Muscle of back (tissue), 13 donors: ENCODE measurements at places on chromosomes 11 and 22. TPM values are rescaled to one million over a fixed set of nuclear protein-coding genes. Genes with fewer than 3 reads are reported as not detected.

DNA sequence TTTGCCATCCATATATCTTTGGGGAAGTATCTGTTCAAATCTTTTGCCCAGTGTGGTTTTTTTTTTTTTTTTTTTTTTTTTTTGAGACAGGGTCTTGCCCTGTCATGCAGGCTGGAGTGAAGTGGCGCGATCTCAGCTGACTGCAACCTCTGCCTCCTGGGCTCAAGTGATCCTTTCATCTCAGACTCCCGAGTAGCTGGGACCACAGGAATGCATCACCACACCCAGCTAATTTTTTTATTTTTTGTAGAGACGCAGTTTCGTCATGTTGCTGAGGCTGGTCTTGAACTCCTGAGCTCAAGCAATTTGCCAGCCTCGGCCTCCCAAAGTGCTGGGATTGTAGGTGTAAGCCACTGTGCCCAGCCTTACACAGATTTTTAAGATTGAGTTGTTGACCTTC, 4.8 kb upstream of the FAM118A start:
- DNase-seq: no peak

DNA sequence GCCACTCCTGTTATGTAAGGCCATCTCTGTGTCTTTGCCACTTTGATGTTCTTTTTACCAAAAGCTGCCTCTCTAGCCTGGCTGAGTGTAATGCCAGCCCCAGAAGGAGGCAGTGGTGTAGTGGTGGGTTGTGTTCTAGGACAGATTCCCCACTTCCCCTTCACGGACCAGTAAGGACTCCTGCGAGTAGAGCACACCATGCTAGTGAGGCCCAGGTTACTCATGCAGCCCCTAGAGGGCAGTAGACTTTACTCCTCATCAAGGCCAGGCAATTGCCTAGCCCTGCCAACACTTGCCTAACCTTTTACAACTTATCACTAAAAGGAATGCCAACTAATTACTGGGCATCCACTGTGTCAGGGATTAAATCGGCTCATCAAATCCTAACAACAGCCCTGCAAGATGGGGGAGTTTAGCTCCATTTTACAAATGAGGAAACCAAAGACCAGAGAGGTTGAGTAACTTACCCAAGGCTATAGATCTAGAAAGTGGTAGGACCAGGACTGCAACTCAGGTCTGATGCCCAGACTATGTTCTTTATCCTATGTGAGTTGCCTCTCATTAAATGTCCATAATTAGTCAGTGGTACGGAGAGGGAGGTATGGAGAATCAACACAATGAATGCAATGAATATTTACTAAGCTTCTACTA, 75.3 kb downstream of the APIP start:
- DNase-seq: no peak

DNA sequence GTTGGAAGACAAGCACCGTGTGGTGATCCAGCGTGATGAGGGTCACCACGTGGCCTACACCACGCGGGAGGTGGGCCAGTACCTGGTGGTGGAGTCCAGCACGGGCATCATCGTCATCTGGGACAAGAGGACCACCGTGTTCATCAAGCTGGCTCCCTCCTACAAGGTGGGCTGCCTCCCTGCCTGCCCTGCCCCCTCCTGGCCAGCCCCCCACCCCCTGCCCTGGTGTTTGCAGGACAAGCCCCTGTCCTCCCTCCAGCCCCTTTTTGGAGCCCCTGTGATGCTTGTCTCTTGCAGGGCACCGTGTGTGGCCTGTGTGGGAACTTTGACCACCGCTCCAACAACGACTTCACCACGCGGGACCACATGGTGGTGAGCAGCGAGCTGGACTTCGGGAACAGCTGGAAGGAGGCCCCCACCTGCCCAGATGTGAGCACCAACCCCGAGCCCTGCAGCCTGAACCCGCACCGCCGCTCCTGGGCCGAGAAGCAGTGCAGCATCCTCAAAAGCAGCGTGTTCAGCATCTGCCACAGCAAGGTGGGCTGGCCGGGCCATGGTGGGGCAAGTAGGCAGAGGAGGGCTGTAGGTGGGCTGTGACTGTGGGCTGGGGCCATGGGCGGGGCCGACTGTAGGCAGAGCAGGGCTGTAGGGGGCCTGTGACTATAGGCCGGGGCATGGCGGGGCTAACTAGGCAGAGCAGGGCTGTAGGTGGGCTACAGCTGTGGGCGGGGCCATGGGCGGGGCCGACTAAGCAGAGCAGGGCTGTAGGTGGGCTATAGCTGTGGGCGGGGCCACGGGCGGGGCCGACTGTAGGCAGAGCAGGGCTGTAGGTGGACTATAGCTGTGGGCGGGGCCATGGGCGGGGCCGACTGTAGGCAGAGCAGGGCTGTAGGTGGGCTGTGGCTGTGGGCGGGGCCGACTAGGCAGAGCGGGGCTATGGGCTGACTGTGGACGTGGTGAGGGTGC, 13.6 kb downstream of the MUC2 start:
- DNase-seq: no peak

DNA sequence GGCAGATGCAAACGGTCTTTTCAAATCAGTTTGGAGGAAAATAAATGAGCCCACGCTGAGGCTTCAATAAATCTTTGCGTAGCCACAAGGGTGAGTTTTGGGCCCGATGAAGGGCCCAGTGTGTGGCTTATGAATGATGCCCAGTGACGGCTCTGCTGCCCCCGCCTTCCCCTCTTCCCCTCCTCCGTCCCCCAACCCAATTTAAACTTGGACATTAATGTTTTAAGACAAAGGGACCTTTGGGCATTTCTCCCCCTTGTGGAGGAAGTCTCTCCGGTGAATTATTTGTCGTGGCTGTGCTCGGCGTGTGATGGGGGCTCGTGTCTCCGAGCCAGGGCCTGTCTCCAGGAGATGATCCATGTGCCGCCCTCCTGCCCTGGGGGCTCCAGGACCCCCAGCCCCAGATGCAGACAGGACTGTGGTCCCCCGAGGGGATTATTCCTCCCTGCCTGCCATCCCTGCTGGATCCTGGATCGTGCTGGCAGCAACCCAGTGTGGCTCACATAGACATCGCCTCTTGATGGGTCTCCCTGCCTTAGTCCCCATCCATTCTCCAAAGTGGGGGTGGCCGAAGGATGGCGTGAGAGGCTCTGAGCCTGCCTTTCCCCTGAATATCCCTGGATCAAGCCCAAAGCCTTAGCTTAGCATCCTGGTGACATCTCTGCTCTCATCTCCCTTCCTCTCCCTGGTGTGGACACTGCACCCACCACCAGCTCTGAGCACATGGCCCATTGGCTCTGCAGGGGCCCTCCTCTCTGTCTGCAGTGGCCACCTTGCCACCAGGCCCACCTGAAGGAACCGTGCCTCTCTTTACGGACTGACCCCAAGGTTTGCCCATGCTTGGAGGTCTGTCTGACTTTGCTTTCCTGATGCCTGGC, 56.4 kb downstream of the SMIM38 start:
- DNase-seq: peak; percentile 22

- DNase-seq: peak; percentile 0
These were observed 13.2 kb upstream of the OR4C12 start for GRCh38 chr11:49995565-49995964.

- DNase-seq: no peak
These were observed 37.6 kb upstream of the CEP295 start for GRCh38 chr11:93623920-93624319.

DNA sequence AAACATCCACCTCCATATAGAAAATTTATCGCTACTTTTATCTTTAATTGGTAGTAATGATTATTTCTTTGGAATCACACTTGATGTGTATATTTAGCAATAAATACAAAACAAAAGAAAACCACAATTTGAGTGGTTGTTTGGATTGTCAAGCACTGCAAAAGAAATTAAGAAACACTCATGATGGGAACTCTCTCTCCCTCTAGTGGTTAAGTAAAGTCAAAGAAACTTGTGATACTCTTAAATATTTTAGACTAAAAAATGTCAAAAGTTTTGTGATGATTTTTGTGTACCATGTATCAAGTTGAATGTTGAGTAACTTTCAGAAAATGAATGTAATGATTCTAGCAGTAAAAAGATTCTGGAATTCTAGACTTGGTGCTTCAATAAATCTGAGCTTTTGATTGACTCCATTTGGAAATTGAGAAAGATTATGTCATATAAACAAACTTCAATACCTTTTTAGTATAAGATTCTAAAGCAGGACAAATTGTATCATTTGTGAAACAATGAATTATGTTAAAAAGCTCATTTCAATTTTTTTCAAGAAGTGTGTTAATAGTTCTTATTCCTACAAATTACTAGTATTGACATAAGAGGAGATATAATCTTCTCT, 20.8 kb downstream of the MUC15 start:
- no peak for DNase-seq

- no peak for DNase-seq
These were observed 15.2 kb downstream of the NRIP3 start for GRCh38 chr11:8988329-8989234.

DNA sequence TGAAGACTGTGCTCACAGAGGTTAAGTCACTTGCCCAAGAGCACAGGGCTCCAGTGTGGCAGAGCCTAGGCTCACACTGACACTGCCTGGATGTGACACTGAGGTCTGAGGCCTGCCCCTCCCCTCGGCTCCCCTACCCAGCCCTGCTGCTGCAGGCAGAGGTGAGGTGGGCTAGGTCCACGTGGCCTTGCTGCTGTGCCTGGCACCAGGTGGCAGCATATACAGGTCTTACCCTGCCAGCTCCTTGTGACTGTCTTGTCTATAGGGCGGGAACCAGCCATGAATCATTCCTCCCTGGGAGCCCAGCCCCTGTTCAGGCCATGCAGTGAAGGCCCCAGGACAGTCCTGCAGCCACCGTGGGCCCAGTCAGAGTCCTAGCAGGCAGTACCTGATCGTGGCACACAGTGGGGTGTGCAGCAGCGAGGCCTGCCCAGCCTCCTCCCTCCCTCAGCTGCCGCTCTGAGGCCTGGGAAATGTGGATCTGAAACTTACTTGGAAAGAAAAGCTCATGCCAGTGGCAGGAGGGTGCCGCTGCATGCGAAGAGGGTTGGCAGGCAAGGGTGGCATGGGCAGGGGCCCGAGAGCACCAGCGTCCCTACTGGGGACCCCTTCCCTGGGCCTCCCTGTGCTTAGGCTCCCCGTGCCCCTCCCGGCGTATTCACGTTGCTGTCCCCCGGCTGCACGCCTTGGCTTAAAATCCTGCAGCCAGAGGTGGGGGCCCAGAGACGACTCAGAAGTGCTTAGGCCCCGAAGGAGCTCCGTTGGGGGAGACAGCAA, 1.2 kb upstream of the CERK start:
- DNase-seq: peak; percentile 34

DNA sequence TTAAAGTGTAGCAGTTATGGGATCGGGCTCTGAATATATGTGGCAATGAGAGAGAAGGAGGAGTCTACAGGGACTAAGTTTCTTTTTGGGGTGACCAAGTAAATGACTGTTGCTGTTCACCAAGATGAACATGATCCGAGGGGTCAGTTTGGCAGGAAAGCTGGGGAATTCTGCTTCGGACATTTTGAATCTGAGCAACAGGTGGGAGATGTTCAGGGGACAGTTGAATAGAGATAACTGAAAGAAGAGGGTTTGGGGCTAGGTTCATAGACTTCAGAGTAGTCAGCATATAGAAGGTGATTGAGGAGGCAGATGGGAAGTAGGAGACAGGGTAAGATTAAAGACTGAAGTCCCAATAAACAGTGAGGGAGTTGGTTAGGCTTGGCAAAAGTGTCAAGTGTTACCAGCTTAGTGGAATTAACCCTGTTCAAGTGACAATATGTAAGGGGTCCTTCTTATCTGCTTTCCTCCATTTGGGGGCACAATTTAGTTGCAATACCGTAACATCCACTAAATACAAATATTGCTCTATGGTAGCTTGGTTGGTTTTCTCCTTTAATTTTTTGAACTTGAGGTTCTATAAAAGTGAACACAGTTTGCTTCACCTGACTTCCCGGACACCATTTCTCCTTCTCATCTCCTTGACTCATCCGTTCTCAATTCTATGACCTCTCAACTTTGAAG, 2.9 kb upstream of the ENTHD1 start:
- no peak for DNase-seq

- peak; percentile 25 for DNase-seq
These were observed 163.4 kb upstream of the NCAM1 start for GRCh38 chr11:112797648-112798293.

DNA sequence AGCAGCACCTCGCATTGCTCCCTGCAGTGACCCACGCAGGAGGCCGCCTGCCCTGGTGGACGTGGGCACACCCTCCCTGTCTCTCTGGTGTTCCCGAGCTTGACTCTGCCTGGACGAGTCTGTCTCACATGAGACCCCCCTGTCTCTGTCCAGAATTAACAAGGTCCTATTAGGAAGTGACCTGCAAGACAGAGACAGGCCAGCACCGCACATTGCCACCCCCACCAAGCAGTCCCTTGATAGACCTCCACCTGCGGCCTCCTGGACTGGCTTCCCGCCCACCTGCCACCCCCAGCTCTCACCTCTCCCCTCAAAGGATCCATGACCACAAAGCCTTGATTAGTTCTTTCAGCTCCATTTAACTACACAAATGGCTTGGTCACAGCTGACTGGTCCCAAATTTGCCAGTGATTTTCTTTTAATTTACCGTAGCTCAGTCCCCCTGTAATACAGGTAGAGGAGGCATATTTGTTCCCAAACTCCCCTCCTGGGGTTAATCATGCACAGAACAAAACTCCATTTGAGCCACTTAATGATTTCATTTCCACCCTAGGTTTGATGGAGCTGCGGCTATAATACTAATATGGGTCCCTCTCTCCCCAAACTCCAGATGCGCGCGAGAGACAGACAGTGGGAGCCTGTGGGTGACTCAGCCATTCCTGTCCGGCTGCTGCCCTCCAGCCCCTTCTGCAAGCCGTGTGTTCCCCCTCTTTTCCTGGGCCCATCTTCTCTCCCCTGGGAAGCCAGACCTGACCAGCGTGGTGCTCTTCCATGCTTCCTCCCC, 11.2 kb downstream of the SPATA19 start:
- DNase-seq: no peak

DNA sequence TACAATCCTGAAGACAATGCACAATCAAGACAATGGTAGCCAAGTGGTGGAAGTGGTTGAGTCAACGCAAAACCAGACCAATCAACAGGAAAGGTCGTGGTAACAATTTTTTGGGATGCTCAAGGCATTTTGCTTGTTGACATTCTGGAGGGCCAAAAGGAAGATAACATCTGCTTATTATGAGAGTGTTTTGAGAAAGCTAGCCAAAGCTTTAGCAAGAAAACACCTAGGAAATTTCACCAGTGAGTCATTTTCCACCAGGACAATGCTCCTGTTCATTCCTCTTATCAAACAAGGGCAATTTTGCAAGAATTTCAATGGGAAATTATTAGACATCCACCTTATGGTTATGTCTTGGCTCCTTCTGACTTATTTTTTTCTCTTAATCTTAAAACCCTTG, 1932.2 kb upstream of the RAG2 start:
- no peak for DNase-seq

DNA sequence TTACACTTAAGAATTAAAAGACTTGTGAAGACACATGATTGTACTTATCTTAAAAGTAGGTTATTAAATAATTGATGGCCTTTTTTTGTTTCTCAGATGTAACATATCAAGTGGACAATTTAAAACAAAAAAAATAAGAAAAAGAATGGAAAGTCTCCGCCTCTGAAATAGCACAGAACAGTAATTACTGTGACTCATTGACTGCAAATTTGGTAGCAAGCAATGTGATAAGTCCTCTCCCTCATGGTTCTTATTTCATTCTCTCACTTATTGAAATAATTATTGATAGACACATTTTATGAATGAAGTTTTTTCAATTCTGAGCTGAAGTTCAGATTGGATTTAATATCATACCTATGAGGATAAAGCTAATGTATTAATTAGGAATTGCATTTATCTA, 717.9 kb upstream of the LUZP2 start:
- no peak for DNase-seq

DCHS1 gene
- 48.1 TPM for polyA plus RNA-seq

CYB5R2 gene
- 8.4 TPM for polyA plus RNA-seq

ARHGAP42 gene
- 28.1 TPM for polyA plus RNA-seq

OR5W2 gene
- polyA plus RNA-seq: not detected

MYRF gene
- 1.3 TPM for polyA plus RNA-seq

CBLIF gene
- polyA plus RNA-seq: not detected

PHLDB1 gene
- 81.0 TPM for polyA plus RNA-seq

PIH1D2 gene
- 0.89 TPM for polyA plus RNA-seq

MMP1 gene
- polyA plus RNA-seq: 0.83 TPM

FGF19 gene
- polyA plus RNA-seq: 0.65 TPM
